ENCODE measurements at places on chromosomes 11 and 22.

DNA sequence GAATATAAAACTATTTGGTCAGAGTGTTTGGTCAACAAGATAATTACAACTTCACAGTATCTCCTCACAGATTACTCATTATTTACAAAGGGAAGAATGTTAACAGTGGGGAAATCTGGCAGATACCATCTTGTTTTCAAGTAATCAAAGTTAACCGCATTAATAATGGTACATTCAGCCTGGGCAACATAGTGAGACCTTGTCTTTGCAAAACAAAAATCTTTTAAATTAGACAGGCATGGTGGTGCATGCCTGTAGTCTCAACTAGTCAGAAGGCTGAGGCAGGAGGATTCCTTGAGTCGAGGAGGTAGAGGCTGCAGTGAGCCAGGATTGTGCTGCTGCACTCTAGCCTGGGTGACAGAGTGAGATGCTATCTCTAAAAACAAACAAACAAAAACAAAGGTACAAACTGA is 78.5 kb downstream of the ACER3 start:
- no peak for DNase-seq

DNA sequence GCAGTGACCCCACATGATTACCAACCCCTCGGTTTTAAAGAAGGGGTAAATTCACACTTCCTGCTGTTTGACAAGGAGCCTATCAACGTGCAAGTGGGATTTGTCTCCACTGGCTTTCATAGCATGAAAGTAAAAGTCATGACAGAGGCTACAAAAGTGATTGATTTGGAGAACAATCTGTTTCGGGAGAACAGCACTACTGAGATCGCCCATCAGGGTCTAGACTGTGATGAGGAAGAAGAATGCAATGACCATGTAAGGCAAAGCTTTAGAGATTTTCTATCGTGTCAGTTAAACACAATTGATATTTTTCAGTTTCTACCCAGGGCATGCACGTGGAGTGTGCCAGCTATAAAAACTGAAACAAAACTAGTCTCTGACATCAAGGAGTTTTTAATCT is 41.7 kb downstream of the HORMAD2 start:
- no peak for DNase-seq

GRCh38 chr11:27717377-27717776 is 17.1 kb upstream of the BDNF start:
- peak; percentile 9 for DNase-seq

DNA sequence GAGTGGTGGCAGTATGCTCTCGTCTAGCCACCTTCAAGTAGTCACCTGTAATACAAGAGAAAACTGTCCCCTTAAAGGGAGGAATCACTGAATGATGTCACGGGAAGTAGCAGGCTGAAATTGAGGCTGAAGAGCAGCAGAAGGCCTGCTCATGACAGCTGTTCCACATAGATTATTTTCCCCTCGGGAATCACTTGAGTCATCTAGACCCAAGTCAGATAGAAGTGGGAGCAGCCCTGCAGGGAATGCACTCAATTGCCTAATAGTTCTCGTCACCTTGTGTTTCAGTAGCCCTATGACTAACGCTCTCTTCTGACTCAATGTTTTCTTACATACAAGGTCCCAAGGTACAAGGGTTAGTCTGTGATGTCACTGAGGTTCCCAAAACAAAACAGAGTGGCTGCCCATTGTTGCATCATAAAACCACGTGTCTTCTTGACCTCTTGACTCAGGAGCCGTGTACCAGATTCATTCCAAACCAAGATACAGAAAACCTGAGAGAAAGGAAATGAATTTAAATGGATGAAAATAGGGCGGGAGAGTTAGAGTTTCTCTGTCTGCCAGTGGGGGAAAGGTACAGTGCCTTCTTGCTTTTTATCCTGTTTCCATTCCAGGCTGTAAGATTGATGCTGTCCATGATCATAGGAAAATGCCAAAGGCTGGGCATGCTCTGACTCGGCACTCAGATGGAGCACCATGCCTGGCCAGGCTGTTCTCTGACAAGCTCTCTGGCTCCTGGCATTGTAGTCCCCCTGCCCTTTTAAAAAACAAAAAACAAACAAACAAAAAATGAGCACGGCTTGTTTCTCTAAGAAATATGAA is 21.6 kb upstream of the C11orf96 start:
- no peak for DNase-seq

GRCh38 chr11:77191823-77192495 is 63.9 kb downstream of the MYO7A start:
- peak; percentile 7 for DNase-seq

DNA sequence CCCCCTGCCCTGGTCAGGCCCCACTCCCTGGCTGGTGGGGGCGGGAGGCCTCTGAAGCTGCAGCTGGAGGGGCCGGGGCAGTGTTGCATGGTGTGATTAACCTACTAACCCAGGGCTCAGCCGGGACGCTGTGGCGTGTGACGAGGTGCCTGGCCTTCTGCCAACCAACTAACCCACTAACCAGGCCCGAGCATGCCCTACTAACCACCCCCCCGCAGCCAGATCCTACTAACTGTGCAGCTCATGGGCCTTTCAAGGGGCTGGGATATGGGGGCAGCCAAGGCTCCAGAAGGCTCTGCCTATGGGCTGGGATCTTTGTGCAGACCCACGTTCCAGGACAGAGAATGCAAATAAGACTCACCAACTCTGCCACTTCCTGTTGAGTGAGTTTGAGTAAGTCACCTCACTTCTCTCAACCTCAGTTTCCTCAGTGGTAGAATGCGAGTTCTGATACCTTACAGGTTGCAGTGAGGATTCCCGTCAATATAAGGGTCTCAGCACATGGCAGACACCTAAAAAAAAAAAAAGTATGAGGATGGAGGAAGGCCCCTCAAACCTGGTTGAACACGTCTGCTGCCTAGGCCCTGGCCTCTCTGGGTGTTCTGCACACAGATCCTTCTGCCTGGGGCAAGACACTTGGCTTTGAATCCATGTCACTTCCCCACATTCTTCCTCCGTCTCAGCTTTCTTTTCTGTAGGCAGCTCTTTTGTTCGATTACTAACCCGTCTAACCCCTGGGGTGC is 14.1 kb downstream of the MIAT start:
- DNase-seq, result no peak

DNA sequence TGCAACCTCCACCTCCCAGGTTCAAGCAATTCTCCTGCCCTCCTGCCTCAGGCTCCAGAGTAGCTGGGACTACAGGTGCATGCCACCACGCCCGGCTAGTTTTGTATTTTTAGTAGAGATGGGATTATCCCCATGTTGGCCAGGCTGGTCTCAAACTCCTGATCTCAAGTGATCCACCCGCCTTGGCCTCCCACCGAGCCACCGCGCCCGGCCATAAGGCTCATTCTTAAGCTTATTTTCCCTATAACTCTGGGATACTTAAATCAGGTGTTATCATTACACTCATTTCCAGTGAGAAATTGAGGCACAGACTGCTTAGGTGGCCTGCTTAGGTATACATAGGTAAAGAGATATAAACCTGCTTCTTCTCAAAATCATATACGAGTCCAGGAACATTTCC is 188.3 kb upstream of the MTNR1B start:
- DNase-seq, result no peak

DNA sequence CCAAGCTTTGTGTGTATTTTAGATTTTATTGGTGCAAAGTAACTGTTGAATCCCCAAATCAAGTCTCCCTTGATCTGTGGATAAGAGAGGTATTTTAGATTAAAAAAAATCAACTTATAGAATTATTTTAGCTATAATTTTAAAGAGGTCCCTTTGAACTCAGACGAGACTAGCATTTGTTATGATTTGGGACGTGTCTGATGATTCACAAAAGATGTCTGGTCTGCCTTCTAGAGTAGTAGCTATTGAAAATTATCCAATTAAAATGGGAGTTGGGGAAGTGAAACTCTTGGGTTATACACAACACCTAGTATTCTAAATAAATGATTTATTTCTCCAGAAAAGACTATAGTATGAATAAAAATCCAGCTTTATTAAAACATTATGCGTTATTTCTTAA is 227.9 kb upstream of the GRIA4 start:
- DNase-seq, result no peak

- DNase-seq, result no peak
Measured at GRCh38 chr11:18490736-18491485, 35.3 kb downstream of the LDHAL6A start.
